H1 (cell line): ENCODE measurements at places on chromosomes 3 and 15.

- DNase-seq: no peak
Observed at GRCh38 chr15:63727542-63727941, 106.2 kb downstream of the HERC1 start.

DNA sequence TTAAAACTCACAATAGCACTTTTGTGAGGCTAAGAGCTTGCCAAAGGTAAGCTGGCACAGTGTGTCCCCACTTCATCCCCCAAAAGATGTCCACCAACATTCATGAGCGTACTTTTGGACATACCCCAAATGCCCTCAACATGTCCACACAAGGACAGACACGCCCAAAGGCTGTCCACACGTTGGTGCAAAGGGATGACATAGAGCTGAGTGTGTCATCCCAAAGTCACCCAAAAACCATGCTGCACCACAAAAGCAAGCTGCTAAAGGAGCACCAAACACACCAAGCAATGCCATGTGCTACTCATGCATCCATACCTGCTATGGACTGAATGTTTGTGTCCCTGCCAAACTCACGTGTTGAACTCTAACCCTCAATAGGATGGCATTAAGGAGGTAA lies 57.9 kb downstream of the KLF13 start:
- DNase-seq: no peak

DNA sequence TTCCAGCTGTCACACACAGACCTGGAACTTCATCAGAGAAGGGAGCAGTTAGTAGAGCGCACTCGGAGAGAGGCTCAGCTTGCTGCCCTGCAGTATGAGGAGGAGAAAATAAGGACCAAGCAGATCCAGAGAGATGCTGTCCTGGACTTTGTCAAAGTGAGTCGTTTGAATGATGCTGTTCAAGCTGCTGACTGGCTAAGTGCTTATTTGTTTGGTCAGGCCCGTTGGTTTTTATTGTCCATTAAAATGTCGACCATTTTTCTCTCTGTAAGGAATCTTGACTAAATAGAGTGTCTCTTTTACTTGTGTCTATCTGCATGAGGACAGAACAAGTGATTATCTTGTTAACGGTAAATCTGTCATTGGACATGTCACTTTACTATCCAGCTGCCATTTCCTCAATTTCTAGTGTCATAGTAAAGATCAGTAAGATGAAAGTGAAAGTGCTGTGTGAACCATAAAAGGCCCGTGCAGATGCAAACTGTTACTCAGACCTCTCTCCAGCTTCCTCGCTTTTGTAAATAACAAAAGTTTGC lies 56.9 kb downstream of the LRCH3 start:
- no peak for DNase-seq

DNA sequence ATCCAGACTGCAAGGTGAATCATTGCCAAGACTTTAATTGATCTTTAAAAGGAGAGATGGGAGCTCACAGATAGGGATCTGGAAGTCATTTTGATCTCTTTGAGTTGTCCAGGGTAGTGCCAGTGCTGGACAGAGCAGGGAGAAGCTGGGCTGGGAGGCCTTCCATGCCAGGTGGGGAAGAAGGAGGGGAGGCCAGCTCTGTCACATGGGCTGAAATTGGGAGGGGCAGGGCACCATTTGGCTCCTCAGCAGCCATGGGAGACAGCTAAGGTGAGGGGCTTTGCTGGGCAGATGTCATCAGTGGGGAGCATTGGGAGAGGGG lies 23.4 kb downstream of the SMAD6 start:
- DNase-seq: no peak

DNA sequence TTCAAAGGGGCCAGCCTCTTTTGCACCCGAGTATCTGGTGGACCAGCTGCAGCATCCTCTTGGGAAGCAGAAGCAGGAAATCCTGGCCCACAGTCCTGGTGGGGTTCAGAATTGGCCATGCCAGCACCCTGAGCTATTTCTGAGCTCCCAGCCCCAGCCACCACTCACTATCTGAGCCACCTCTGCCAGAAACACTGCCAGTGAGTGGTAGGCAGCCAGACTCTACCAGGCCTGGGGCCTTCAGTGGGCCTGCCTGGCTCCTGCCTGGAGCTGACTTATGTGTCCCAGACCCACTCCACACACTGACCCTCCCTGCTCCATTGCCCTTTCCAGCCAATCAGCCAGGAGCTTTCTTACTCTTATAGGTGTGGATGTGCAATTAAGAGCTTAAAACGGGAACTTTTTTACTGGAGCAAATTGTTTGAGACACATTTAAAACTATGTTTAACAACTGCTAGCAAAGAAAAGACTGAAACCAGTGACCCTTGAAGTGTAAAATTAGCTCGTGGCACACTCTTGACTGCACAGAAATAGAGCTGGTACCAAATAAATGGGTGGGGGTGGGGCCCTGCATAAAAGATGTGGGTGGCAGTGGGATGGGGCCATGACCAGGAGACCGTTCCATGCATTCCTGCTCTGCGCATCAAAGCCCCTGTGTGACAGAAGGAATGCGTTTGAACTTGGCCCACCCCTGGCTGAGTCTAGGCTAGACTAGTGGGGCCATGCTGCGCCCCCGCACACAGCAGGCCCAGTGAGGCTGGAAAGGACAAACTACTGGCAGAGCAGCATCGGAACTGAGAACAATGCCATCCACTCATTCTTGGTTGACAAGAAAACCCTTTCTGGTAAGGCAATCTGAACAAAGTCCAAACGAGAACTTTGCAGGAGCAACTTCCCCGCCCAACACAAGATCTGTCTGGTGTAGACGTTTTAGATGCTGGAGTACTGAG lies 48.0 kb downstream of the CTNNB1 start:
- no peak for DNase-seq

DNA sequence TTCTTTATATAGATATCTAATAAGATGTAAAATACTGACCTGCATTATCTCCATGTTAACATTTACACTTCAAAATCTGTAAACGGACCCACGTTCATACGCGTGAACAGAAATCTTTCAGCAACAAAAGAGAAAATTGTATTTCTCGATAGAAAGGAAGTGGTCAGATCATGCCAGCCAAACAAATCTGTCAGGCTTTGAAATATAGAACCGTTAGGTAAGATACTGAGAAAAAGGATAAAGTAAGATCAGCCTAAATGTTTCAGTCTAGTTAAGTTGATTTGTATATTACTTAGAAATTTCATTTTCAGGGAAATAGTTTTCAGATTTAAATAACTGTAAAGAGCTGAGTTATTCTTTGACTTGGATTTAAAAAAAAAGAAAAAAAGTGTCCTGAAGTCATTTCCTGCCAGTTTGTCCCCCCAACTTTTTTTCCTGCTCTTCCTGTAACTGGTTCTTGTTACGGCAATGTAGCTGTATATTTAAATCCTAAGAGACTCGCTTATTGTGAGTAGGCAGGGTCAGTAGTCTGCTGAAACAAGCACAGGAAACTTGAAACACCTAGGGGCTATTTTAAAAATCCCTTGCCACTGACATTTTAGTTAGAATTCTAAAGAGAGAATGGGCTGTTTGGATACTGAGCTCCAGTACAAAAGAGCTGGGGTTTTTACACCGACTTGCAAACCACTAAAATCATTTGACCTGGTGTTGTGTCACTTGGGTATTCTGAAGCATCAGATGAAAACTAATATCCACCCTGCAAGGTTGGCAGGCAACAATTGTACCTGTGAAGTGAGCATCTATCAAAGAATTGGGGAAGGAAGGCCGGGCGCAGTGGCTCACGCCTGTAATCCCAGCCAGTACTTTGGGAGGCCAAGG lies 237.5 kb downstream of the UBE2E2 start:
- no peak for DNase-seq

DNA sequence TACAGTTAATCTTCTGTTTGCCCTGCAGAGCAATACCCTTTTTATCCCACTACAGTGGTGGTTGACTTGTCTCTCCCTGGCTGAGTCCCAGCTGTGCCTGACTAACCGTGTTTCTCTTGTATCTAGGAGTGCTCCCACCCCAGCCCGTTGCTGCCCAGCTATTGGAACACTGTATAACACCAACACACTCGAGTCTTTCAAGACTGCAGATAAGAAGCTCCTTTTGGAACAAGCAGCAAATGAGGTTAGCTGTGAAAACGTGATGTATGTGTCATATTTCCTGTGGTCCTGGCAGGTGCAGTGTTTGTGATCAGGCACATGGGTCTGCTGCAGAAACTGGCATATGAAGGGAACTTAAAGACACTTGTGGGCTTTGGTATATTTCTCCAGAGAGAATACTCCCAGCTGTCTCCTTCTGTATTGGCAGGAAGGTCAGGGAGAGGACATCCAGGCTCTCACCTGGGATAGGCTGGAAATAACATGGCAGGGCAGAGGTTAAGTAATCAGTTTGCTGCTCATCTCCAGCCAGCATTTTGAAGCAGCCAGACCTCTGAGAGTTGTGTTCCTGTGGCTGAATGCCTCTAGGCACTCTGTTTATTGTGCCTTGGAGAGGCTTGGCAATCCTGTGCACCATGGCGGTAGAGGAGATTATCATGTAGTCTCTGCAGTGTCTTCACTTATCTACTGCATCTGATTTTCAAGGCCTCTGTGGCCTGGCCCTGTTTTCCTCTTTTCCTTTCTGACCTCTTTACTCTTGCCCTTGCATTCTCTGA lies 34.8 kb downstream of the ATG7 start:
- no peak for DNase-seq
